ENCODE measurements at places on chromosomes 1 and 21. TPM values are rescaled to one million over a fixed set of nuclear protein-coding genes. Genes with fewer than 3 reads are reported as not detected.
A peak's percentile ranks its signal among the peaks of the same experiment; 100 is the strongest.

DNA sequence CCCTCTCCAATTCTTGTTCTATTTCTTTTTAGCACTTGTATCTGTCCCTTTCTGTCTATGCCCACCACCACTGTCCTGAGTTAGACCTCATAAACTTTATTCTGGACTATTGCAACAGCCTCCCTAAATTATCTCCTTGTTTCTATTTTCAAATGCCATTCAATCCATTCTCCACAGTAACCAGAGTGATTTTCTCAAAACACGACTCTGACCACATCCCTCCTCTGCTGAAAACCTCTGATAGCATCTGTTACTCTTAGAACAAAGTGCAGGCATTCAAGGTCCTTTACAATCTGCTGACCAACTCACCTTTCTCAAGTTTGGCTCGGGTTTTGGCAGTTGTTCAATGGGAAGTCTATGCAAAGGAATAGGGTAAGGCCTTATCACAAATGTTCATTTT lies 22.8 kb upstream of the GPX7 start:
- DNase-seq: no peak

DNA sequence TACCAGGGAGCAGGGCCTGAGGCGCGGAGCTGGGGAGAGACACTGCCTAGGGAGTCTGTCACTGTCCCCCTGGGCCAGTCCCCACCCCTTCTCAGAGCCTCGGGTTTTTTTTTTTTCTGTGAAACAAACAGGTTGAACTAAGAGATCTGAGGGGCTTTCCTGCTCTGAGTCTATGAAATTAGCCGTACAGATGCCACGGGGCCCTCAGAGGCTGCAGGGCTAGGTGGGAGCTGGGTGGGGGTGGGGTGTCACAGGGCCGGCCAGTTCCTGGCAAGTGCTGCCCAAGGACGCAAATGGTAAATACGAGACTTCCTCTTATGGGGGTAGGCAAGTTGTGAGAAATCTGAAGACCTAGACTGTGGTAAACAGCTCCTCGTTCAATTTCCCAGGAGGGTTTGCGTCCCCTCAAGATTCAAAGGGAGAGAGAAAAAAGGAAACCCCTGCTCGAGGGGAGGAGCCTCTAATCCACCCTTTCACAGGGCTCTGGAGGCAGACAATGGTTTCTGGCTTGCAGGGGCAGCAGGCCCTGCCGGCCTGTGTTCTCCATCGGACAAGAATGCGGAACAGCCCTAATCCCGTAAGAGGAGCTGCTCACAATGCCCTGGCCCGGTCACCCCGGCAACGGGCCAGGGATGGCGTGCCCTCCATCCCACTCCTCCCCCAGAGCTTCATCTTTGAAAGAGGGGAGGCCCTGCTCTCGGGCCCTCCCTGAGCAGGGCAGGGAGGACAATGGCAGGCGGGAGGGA lies 7.8 kb downstream of the NUAK2 start:
- peak; percentile 34 for DNase-seq

KCNA2 gene
- total RNA-seq: 14.4 TPM

OSBPL9 gene
- total RNA-seq: 74.3 TPM

KLHDC9 gene
- 6.5 TPM for total RNA-seq

GRCh38 chr1:224106568-224107281 lies 7.2 kb upstream of the FBXO28 start:
- no peak for DNase-seq

GRCh38 chr1:92901699-92902405 lies 59.4 kb downstream of the DIPK1A start:
- DNase-seq: no peak

DNA sequence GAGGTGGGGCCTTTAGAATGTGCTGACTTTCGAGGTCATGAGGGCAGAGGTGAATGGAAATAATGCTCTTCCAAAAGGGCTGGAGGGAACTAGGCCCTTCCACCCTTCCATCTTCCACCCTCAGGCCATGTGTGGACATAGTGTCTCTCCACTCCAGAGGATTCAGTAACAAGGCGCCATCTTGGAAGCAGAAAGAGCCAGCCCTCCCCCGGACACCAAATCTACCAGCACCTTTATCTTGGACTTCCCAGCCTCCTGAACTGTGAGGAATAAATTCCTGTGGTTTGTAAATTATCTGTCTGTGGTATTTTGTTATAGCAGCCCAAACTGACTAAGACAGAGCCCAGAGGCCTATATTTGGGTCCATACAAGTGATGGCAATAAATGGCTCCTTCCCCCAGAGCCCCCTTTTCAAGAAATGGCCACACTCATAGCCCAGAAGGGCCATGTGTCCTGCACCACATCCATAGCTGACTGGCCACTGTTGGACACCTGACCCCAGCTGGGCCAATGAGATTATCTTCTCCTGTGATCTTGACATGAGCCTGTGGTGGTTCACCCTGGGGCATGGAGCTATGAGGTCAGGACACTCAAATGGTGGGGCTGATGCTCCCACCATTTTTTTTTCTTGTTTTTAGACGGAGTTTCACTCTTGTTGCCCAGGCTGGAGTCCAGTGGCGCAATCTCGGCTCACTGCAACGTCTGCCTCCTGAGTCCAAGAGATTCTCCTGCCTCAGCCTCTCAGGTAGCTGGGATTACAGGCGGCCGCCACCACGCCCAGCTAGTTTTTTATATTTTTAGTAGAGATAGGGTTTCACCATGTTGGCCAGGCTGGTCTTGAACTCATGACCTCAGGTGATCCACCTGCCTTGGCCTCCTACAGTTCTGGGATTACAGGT lies 114.9 kb downstream of the RRAGC start:
- DNase-seq: no peak

DNA sequence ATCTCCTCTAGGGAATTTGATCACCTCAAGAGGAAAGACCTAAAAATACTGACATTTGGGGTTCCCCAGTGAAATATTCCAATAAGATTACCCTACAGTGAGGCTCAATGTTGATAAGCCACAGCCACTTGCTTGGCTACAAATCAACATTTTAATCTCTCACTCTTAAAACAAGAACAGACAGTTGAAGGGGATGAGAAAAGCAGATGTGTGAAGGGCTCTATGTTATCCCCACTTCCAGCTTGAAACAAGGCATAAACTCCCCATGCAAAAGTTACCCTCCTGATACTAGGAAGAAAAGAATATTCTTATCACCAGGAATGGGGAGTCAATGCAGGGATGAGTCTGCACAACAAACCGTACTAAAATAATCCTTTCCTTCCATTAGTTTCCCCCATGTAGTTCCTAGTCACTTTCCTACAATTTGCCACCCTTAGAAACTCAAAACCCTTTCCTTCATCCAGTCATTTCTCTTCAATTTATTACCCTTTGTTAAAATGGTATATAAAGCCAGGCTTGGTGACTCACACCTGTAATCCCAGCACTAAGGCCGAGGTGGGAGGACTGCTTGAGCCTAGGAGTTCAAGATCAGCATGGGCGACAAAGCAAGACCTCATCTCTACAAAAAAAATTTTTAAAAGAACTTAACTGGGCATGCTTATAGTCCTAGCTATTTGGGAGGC lies 29.5 kb downstream of the LPGAT1 start:
- DNase-seq: no peak

EPHB2 gene
- total RNA-seq: 83.8 TPM

DNA sequence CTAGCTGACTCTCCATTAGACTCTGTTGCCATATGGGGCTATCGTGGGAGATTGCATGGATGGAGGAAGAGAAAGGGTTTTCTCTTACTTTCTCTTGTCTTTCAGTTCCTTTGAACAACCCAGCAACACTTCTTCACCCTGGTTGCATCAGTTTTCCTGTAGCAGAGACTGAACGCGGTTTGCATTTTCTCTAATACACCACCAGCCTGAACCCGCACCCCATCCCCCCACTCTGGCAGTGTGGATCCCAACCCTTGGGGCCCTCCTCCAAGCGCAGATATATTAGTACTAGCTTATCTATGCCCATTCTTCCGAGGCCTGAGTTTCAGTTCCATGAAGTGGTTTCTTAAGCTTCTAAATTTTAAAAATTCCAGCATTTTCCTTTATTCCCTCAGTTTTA lies 12.6 kb downstream of the DR1 start:
- no peak for DNase-seq

- DNase-seq: no peak
These were observed 107.3 kb downstream of the UCHL5 start for GRCh38 chr1:192951691-192952460.

NMNAT2 gene
- total RNA-seq: 46.0 TPM

- DNase-seq: no peak
These were observed 20.2 kb downstream of the RRAGC start for GRCh38 chr1:38839363-38839762.

LORICRIN gene
- not detected for total RNA-seq

DNA sequence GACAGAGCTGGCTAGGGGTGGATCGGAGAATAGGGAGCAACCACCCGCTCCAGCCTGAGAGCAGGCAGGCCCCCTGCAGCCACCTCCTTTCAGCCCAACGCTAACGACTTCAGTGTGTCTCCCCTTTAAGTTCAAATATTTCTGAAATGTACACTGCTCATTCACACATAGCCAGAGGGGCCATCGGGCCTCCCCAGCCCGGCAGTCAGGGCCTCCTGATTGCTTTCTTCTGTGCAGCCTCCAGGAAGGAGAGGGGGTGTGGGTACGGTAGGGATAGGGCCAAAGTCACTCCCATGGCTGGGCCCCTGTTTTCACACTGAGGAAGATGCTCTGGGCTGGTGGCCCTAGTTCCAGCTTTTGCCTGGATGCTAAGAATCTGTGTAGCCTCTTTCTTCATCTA lies 64.8 kb downstream of the EPHB2 start:
- DNase-seq: no peak

- DNase-seq: no peak
These were observed 10.7 kb upstream of the CYYR1 start for GRCh38 chr21:26583769-26584168.

- DNase-seq: no peak
These were observed 4.7 kb upstream of the SLFNL1 start for GRCh38 chr1:41025979-41026819.

GJA8 gene
- not detected for total RNA-seq

MRTO4 gene
- total RNA-seq: 19.9 TPM

JAM2 gene
- total RNA-seq: 28.4 TPM

GRCh38 chr1:211126622-211127021 lies 7.3 kb downstream of the KCNH1 start:
- DNase-seq: no peak

COL11A1 gene
- total RNA-seq: 35.0 TPM

DNA sequence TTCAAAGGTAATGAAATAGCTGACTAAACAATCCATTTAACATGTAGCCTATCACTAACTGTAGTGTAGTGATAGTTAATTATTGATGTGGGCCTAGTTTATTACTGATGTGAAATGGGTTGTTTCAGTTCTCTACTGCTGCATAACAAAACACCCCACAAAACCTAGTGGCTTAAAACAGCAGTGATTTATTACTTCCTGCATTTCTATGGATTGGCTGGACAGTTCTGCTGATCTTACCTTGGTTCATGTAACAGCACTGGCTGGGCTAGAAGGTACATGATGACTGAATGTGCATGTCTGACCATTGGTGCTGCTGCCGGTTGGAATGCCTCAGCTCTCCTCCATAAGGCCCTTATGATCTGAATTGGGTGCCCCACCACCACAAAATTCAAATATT lies 5.4 kb upstream of the ABL2 start:
- DNase-seq: no peak

DNA sequence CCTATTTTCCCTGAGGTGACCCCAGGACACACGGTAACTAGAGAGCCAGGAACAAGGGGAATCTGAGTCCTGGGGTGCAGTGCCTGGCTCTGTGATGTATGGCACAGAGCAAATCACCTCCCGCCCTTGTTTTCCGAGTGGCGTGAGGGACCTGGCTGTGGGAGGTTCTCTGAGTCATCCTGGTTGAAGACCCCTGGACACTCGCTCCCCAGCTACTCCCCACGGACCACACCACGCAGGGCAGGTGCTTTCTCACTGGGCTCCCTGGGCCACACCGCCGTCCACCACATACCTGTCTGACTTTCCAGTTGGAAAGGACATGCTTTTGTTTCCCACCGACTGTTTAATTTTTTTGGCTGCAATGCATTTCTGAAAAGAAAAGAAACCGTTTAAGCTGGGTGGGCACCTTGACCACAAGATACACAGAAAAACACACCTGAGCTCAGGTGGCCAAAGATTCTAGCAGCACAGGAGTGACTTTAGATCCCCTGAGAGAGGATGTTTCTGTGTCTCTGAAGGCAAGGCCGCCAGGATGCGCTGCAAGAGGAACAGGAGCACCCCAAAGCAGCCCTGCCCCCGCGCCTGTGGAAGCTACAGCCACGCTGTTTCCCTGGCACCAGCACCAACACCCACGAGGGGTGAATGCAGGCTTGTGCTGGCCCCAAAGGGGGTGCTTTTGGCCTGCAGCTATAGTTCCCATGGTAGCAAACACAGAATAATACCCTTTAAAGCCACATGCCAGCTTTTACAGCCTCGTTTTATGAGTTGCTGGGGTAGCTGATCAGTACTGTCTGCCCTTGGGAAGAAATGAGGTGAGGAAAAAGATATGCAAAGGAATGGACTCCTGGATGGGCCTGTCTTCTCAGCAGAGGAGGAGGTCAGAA lies 8.1 kb upstream of the SRM start:
- no peak for DNase-seq

GRCh38 chr1:61888808-61889207 lies 146.5 kb downstream of the PATJ start:
- DNase-seq: no peak

BRDT gene
- total RNA-seq: not detected

DNA sequence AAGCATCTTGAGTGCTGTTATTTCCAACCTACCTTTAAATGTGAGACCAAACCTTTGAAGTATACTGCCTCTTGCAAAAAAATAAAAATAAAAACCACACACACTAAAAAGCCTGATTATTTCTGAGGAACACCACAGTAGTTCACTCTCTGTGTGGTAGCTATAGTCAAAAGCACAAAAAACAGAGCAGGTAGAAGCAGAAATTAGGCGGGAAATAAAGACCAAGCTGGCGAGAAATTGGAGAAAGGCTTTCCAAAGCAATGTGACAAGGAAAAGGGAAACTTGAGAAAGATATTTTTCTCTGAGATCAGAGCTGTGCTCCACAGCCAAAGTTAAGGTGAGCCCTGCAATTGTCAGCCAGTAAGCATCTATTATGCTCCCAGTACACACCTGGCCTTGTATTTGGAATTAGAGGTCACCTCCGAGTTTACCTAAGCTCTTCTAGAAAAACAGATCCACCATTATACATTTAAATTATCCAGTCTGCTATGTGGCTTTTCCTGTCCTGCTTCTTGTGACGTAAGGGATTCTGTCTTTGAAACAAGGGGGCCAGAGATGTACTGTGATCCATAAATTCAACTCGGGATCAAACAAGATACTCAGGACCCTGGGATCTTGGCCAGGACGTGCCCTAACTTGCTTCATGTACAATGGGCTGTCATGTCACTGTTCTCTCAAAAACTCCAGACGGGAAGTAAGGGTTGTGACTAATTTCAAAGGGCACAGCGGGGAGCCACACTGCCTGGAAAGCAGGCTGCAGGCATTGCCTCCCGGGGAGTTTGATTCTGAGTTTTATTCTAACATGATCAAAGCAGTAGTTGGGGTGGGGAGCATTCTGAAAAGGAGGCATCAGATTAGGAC lies 39.8 kb upstream of the RAB4A start:
- DNase-seq: no peak
